Amniotic stem cell (primary cell): ENCODE measurements at places on chromosomes 11 and 22.

DNA sequence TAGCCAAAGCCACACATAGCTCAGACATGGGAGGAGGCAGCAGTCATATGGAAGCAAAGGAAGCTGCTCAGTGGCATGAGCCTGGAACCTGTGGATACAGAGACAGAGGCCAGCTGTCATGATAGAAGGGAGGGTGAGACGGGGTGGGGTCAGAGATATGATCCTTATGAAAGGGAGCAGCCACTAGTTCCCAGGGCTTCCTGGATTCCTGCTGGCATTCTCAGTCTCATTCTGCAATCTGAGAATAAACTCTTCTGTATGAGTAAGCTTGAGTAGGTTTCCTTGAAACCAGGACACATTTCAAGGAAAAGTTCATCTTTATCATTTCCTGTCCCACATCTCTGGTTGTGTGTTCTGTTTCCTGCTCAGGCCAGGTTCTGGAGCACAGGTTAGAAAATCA lies 220.2 kb upstream of the SNX19 start:
- DNase-seq: no peak

GRCh38 chr11:75502138-75502537 lies 23.6 kb downstream of the GDPD5 start:
- no peak for DNase-seq

DNA sequence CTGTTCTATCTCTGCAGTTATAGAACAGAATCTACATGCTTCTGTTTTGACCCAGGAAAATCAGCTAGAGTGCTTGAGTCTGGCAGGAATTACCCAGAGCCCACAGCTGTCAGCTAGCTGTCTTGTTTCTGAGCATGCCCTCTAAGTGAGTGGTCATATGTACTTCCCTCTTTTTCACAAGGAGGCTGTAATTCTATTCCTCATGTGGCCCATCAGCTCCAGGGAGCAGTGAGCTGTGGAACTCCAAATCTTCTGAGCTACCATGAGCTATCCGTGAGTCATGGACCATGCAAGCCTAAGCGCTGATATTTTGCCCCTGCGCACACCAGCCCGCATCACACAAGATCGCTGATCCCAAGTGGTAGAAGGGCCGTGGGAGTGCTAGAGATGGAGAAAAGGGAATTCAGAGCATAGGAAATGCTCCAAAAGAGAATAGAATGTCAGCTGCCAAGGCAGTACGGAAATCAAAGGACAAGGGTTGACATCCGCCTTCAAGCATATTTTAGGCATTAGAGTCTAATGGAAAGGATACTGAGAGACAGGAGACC lies 5.4 kb downstream of the FJX1 start:
- DNase-seq: no peak

GRCh38 chr22:49004484-49005399 lies 822.9 kb downstream of the BRD1 start:
- DNase-seq: no peak

DNA sequence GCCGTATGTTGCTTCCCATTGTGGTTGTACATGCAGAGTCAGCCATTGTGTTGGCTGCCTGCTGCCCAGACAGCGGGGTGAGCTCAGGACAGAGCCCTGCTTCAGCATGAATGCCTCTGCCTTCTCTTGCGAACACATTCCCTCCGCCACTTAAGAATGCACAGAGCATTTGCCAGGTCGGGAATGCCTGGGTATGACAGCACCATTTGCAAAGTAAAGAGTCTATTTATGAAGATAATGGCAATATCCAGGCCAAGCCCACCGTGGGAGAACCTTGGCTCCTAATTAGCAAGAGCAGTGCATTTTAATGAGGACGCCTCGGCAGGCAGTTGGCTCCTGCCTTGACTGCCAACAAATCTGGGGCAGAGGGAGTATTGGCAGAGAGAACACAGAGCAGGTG lies 62.5 kb upstream of the SORL1 start:
- DNase-seq: no peak

DNA sequence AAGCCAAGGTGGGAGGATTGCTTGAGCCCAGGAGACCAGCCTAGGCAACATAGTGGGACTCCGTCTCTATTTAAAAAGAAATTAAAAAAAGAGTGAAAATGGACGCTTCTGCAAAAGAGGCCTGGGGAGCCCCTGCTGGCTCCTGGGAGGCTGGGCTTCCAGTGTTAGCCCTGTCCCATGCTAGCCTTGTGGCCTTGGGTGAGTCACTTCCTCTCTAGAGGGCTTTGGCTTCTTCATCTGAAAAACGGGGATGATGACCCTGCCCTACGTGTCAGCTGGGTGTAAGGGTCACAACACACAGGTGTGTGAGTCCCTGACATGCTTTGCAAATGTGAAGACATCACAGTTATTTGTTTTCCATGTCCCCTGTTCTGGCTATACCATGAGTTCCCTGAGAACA lies 32.8 kb downstream of the FAM227A start:
- no peak for DNase-seq

- no peak for DNase-seq
These were observed 5.7 kb downstream of the HSD17B12 start for GRCh38 chr11:43686207-43686606.

DNA sequence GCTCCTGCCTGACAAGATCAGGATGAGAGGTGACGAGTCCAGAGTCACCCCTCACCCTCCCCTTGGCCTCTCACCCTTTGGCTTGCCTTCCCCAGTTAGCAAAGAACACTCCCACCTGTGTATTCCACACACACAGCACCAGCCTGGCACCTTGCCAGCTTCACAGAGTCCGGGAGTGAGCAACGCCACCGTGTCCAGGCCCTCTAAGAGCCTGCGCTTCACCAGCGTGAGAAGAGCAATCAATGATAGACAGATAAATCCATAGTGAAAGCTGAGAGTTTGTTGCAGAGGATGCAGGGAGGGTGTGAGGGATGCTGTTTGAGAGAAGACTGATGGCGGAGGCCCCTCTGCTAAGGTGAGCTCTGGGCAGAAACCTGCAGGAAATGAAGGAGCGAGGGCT lies 404.5 kb downstream of the LARGE1 start:
- no peak for DNase-seq

DNA sequence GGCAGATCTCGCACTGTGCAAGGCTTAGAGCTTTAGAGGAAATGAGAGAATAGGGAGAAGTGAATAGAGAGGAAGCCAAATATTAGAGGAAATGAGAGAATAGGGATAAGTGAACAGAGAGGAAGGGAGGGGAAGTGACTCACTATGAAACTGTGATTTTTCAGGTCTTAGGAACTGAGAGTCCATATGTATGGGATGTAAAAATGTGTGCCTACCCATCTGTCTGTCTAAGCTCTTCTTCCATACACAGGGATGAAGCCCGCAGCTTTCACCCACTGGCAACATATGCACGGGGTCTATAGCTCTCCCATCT lies 6.4 kb upstream of the CCDC86 start:
- DNase-seq: no peak

GRCh38 chr11:116457336-116458007 lies 315.3 kb downstream of the BUD13 start:
- no peak for DNase-seq

- no peak for DNase-seq
These were observed 7.1 kb downstream of the SIGIRR start for GRCh38 chr11:407651-408123.

DNA sequence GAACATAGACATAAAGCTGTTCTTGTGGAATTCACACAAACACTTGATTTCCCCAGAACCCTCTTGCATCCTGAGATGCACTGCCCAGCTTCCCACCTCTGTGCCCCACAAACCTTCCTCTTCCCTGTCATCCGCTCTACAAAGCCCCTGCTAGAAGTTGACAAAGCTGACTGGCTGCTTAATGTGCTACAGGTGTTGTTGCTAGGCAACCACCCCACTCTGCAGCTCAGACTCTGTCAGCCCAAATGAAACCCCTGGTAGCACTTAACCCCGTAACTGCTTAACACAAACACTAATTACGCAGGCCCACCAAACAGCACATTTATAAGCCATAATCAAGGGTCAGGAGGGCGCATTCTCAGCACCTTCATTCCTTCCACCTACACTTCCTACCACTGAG lies 172.0 kb upstream of the CADM1 start:
- no peak for DNase-seq

DNA sequence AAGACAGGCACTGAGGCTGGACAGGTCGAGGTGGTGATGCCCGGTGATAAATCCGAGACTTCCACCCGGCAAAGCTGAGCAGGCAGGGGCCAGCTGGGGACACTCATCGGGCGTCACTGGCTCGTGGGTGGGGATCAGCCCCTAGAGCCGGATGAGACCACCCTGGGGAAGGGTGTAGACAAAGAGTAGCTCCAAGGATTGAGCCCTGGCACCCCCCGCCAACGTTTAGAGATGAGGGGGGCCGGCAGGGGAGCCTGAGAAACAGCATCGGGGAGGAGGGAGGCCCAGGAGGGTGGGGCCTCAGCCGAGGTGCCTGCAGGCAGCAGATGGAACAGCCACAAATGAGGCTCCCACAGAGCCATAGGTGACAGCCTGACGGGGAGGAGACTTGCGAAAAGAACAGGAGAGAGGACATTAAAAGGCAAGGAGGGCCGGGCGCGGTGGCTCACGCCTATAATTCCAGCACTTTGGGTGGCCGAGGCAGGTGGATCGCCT lies 27.4 kb upstream of the CBX7 start:
- no peak for DNase-seq

GRCh38 chr22:48371391-48371790 lies 1456.3 kb downstream of the BRD1 start:
- DNase-seq: no peak

DNA sequence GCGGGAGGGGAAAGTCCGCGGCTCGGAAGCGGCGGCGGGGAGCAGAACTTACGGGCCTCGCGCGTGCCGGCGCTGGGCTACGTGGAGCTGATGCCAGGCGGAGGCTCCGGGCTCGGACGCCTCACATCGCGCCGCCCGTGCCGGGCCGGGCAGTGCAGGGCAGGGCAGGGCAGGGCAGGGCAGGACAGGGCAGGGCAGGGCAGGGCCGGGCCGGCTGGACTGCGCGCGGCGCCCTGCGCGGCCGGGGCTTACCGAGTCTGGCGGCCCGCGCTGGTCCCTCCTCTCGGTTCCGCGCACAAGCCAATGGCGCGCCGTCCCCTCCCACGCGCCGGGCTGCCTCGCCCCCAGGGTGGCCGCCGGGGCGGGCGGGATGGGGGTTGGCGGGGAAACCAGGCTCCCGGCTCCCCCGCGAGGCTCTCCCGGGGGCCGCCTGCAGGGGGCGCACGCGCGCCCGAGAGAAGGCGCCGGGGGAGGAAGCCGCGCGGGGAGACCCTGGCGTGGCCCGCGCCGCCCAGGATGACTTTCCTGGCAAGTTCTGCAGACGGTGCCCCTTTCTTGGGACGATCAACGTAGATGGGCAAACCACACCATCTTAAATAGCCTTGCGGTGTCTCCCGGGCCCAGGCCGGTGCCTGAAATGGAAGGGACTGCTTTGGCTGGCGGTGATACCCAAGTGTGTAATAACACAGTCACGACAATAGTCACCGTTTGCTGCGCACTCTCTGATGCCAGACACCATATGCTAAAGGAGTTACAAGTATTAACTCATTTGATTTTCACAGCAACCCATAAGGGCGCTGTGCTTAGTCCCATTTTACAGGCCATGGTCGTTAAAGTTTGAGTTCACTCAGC lies at the start of gene TP53I11:
TP53I11 (minus strand) TSS at position 259 of the 852 bp plus-strand sequence. CDS start 12,548 bp downstream, outside the sequence.
- no peak for DNase-seq

DNA sequence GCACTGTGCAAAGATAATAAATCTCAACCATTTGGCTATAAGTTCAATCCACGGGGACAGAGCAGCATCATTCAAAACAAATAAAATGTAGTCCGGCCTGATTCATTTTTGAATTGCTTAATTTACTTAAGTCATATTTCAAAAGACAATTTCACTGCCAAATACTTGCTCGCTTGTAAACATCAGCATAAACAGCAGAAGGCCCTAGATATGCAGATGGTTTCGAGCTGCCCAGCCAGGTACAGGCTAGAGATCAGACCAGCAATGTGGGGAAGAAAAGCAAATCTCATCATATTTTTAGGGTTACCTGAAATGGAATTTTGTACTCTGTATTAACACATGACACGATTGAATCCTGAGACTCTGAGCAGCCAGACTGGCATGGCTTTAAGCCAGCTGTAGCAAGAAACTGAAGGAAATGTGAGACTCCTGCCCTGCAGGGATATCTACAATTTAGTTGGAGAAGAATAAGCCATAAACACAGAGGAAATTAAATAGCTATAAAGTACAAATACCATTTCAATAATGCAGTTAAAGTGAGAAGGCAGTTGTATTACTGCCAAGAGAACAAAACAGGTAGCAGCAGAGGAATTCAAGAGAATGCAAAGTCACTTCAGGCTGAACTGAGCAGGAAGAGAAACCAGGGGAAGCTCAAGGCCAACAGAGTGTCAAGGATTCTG lies 440.3 kb downstream of the ETS1 start:
- no peak for DNase-seq

- DNase-seq: no peak
These were observed 24.8 kb downstream of the NARS2 start for GRCh38 chr11:78549624-78550409.
